Activated CD4-positive, CD25-positive, alpha-beta regulatory T cell (primary cell): ENCODE measurements at places on chromosomes 6 and 20.

DNA sequence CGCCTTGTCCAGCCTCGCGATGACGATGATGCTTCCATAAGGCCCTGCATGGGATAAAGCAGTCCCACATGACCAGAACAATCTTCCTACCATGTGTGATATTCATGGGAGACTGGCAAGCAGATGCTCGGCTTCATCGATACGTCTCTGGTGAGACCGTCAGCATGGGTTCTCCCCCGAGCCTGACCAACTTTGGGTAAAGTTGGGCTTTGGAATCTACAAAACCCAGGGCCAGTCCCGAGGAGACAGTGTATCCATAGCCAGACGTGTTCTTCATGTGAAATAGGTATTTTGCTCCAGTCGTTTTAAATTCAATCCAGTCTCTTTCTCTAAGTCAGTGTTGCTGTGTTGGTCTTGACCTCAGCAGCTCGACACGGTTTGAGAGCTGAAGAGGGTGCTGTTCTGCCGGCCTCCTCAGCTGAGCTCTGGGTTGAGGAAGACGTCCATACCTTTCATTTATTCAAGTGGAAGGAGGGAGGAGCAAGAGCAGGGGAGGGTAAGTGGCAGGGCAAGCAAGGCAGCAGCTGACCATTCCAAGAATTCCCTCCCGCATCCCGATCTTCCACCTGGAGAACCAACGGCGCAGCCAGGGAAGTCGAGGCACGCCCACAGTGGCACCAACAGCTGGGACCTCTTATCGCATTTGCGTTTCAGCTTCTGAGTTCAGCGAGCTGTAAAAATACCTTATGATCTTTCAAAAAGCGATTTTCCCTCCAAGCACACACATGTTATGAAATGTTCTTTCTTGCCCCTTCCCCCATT, 64.0 kb upstream of the THBS2 start:
- DNase-seq, result no peak

GRCh38 chr6:7124636-7125035, 16.9 kb downstream of the RREB1 start:
- no peak for DNase-seq

- no peak for DNase-seq
Observed at GRCh38 chr6:74785236-74785635, 420.6 kb downstream of the COL12A1 start.

GRCh38 chr6:140809694-140810101, 1323.0 kb upstream of the GJE1 start:
- DNase-seq, result no peak

DNA sequence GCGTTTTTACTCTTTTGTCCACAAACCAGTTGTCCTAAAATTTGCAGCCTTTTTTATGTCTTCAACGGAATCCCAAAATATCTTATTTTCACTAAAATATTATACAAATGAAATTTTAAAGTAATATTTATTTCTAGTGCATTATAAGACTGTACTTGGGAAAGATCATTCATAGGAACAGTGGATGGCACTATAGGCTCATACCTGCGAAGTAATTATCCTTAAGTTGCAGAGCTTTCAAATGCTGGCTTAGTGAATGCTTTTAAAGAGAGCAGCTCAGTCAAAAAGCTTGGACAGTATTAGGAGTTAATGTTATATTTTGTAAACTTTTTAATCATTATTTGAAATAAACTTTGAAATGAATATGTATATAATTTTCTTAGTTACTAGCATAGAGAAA, 254.9 kb downstream of the CDKAL1 start:
- no peak for DNase-seq

DNA sequence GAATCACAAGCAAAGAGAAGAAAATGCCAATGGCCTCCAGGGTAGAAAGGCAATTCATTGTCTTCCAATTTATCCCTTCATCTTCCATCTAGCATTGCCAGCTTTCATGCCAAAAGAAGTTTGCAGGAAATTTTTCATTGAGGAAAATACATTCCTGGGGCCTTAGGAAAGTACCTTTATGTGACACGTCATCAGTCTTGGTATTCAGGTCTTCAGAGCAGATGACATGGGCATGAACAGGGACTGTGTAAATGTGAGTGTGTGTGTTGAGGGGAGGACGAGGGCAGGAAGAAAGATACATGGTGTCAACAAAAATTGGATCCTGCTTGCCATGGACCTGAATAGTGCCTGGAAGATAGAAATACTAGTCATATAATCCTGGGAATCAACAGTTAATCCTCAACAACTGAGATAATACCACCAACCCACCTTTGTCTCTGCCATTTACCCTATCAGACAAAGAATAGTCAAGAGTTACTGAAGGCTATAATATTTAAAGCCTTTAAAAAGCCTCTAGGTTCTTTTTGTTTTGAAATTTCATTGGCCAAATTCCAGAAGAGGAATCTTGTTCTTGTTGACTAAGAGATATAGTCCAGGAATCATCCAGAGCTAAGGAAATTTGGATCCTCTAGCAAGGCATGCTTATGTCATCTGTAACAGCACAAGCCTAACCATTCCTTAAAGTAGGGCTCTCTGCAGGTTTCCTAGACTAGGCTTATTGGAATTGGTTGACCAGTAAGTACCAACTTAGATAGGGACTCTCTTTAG, 405.8 kb upstream of the SASH1 start:
- DNase-seq, result no peak

GRCh38 chr6:8855411-8855810, 420.1 kb upstream of the SLC35B3 start:
- no peak for DNase-seq

DNA sequence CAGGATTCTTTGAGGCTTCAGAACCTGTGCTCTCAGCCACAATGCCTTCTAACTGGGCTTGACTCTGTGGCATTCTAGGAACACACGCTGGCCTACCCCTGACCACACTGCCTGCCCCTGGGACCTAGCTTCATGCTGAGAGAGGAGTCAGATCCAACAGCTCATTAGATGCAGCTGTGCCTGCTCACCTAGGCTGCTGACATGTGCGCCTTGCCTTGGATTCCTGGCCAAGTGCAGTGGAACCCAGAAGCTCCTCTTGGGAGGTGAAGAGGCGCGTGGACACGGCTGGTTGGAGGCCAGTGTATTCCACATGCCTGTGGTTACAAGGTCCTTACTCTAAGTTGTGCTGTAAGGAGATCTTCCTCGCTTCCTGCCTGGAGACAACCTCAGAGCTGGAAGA, 24.7 kb upstream of the KCNK16 start:
- DNase-seq, result no peak

DNA sequence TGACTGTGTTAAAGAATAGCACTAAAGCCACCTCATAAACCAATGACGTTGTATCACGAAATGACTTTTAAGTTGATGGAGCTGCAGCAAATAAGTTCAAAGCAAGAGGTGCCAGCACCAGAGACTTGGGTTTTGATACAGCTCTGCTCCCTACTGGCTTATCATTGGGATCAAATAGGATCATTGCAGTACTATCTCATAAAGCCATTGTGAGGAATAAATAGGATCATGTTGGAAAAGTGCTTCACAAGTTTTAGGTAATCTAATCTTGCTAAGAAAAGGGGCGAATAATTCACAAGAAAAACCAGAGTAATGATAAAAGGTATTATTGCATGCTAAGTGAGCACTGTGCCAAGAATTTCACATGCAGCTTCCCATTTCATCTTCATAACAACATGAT, 10.4 kb upstream of the CEP85L start:
- DNase-seq, result no peak

DNA sequence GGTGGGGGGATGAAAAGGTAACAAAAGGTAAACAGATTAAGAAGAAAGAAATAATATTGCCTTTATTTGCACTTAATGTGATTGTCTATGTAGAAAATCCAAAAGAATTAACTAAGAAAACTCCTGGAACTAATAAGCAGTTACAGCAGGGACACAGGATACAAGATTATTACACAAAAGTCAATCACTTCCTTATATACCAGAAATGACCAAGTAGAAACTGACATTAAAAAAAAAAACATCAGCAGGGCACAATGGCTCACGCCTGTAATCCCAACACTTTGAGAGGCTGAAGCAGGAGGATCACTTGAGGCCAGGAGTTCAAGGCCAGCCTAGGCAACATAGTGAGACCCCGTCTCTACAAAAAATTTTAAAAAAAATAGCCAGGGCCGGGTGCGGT, 123.2 kb upstream of the RIPOR2 start:
- DNase-seq, result no peak

GRCh38 chr20:10971096-10971495, 297.3 kb upstream of the JAG1 start:
- no peak for DNase-seq

DNA sequence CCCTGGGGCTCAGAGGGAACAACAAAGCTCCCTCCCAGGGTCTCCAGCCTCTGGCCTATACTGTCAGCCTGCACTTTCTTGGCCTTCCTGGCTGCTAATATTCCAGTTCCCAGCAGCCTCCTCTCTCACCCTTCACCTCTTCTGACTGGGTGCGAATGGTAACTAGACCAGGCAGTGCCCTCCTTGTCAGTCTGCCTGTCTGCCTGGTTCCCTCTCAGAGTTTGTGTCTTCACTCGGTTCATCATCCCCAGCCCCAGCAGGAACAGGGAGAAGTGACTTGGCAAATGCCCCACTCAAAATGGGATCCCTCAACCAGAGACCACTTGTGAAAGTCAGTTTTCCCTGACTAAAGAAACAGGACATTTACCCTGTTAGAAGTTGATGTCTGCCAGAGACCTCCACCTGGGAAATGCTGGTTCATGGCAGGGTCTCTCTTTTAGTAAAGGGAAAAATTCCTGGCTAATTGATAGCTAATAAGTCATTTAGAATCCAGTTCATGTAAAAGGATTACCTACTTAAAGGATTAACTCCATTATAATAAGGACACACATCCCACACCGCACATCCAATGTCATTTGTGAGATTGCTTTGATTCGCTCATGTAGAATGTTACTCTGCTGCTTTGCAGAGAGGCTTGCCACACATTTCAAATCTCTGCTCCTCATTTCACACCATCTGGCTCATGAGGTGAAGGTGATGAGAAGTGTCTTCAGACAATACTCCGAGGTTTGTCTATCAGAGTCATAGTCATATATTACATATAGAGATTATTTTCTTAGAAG, 18.6 kb upstream of the MICB start:
- no peak for DNase-seq

- DNase-seq, result no peak
Observed at GRCh38 chr6:10626154-10626741, 68.2 kb downstream of the C6orf52 start.

- DNase-seq, result no peak
Observed at GRCh38 chr6:111846492-111847409, 26.5 kb downstream of the FYN start.

- no peak for DNase-seq
Observed at GRCh38 chr6:156348424-156348823, 428.8 kb upstream of the ARID1B start.

GRCh38 chr20:32479012-32479411, 106.1 kb downstream of the NOL4L start:
- no peak for DNase-seq

- no peak for DNase-seq
Observed at GRCh38 chr6:108097882-108098281, 23.3 kb upstream of the OSTM1 start.

GRCh38 chr20:47991875-47992488, 206.7 kb upstream of the SULF2 start:
- DNase-seq, result no peak

DNA sequence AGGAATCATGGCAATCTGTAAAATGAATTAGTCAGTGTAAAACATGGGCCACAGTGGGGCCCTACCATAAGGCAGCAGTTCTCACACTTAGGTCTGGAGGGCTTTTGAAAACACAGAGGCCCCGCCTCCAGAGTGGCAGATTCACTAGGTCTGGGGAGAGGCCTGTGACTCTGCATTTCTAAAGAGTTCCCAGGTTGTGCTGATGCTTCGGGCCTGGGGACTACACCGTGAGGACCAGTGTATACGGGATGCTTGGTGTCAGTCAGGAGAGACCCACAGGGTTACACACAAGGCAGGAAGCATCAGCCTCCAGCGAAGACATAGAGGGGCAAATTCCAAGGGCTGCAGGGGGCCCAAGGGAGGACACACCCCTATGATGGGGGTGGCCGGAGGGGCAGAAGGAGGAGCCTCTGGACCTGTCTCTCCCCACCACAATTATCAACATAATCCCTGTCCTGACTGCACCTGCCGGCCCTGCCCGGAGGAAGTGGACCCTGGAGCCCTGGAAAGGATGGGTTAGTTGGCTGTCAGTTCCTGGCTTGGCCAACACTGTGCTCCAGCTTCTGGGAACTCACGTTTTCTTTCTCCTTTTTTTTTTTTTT, 46.7 kb downstream of the FGD2 start:
- DNase-seq, result no peak

DNA sequence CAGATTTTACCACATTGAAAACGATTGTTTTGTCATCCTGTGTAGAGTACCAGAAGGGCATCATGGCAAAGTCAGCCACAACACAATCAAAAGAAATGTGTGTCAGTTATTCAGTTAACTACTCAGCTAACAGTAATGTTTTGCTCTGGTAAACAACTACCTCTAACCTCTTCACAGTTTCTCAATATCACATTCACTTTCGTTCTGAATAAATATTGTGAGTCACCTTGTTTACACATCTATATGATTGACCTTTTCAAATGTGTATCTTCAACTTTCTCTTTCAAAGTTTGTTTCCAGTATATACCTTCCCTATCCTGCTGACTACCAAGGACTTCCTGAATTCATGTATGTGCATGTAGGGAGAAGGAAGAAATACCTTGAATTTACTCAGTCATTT, 216.6 kb upstream of the UFL1 start:
- no peak for DNase-seq

- DNase-seq, result no peak
Observed at GRCh38 chr20:35312318-35312717, 20.1 kb upstream of the FAM83C start.

DNA sequence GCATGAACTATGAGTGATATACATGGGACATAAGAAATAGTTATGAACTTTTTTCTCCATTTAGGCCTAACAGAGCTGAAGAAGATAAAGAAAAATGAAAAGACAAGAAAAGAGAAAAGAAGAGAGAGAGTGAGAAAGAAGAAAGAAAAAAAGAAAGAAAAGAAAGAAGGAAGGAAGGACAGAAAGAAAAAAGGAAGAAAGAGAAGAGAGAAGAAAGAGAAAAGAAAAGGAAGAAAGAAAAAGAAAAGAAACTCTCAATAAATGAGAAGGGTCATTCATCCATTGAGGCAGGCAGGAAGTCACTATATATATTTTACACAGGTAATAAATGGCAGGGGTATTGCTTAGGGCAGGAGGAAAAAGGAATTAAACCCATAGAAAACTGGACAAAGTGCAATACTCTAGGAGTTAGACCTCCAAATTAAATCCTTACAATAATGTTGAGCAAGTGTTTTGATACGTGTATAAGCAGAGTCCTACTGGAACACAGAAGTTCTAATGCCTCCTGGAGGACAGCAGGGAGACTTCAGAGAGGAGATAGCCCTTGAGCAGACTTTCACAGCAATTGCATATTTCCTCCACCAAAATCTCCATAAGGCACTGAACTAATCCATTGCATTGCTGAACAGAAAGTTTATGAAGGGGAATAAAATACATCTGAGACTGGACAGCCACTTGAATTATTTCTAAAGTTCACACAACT, 86.4 kb upstream of the TENT5A start:
- DNase-seq, result no peak

GRCh38 chr6:53302678-53303360, 45.9 kb downstream of the ELOVL5 start:
- DNase-seq, result no peak

- no peak for DNase-seq
Observed at GRCh38 chr6:107228754-107229153, 113.4 kb upstream of the BEND3 start.
